ENCODE measurements at places on chromosomes 2 and 18. TPM values are rescaled to one million over a fixed set of nuclear protein-coding genes. Genes with fewer than 3 reads are reported as not detected.

The SCYGR4 gene
- total RNA-seq, result not detected

The GLB1L gene
- 1.8 TPM for total RNA-seq

The LIMS3 gene
- total RNA-seq, result 4.4 TPM

The CYS1 gene
- 4.8 TPM for total RNA-seq

The VAMP8 gene
- 26.1 TPM for total RNA-seq

The TOGARAM2 gene
- total RNA-seq, result 2.0 TPM

The NOSTRIN gene
- total RNA-seq, result 34.3 TPM

The ABHD1 gene
- 0.90 TPM for total RNA-seq

All from right atrium auricular region (tissue), 2 donors.